Stimulated activated CD8-positive, alpha-beta memory T cell treated with anti-CD3 and anti-CD28 coated beads, Interleukin-4, amount 100 ng/mL, for 1 hour (primary cell): ENCODE measurements at places on chromosomes 5 and 9.

DNA sequence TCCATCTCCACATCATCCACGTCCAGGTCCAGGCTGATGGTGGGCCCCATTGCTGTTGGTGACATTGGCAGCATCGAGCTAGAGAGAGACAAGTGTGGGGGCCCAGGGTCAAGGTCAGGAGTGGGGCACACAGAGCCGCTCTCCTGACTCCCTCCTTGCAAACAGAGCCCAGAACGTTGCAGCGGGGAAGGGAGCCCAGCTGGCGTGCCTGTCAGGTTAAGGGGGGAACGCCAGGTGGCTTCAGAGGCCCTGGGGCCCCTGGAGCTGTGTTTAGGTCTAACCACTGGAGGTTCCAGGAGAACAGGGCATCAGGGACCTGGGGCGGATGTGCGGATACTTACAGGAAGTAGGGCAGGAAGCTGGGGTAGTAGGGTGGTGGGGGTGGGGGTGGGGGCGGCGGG is 7.5 kb downstream of the RNF44 start:
- no peak for DNase-seq

DNA sequence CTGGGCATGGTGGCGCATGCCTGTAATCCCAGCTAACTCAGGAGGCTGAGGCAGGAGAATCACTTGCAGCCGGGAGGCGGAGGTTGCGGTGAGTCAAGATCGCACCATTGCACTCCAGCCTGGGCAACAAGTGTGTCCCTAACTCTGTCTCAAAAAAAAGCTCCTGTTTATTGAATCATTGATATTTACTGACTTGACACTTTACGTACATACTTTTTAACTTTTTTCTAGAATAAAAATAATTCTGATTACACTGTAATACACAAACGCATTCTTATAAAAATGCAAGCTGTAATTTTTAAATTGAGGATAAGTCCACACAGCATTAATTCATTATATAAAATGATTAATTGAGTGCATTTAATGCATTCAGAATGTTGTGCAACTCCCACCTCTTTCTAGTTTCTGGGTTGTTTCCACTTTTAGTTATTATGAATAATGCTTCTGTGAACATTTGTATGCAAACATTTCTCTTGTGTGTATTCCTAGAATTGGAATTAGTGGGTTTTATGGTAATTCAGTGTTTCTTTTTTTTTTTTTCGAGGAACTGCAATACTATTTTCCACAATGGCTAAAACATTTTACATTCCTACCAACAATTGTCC is 15.7 kb downstream of the ERCC6L2 start:
- DNase-seq = no peak

DNA sequence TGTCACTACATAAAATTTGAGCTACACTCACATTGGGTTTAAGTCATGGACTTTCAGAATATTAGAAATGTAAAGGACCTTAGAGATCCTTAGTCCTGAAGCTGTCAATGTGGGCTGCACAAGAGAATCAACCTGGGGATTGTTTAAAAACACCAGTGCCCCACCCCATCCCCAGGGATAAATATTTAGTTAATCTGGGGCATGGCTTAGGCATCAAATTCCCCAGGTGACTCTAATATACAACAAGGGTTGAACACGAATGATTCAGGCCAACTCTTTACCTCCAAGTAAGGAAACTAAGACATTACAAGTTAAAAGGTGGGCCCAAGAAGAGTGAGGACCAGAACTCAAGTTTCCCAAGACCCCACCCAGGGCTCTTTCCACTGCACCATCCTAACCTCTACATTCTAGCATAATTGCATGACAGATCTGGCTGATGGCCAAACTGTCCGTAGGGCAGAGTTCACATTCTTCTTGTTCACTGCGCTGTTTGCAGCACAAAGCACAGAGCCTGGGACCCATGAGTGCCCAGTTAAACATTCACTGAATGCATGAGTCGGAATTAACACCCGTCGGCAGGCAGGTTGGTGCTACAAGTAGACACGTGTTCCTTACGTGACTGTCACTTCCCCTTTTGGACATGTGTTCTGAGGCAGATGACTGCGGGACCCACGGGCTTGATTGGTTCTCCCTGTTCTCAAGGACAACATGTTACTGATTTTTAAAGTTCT is 25.2 kb downstream of the CYFIP2 start:
- DNase-seq = no peak

DNA sequence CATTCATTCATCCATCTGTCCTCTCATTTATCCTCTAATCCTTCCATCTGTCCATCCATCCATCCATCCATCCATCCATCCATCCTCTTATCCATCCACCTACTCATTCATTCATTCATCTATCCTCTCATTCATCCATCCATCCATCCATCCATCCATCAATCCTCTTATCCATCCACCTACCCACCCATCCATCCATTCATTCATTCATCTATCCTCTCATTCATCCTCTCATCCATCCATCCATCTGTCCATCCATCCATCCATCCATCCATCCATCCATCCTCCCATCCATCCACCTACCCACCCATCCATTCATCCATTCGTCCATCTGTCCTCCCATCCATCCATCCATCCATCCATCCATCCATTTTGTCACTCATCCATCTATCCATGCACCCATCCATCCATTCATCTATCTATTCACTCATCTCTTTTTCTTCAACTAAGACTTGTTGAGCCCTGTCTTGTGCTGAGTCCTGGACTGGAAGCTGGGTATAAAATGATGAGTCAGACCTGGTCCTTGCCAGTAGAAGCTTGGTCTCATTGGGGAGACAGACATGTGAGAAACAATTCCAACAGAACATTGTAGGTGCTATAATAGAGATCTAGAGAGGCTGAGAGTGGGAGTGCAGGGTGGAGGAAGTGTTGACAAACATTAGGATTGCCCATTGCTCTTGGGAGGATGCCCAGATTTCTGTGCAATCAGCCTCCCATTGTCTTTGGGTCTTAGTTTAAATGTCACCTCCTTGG is 55.0 kb upstream of the IER5L start:
- DNase-seq = no peak

- no peak for DNase-seq
Observed at GRCh38 chr9:72304538-72304937, 60.5 kb downstream of the ZFAND5 start.

- DNase-seq = peak; percentile 10
Observed at GRCh38 chr5:154756009-154756867, 1.1 kb downstream of the LARP1 start.

DNA sequence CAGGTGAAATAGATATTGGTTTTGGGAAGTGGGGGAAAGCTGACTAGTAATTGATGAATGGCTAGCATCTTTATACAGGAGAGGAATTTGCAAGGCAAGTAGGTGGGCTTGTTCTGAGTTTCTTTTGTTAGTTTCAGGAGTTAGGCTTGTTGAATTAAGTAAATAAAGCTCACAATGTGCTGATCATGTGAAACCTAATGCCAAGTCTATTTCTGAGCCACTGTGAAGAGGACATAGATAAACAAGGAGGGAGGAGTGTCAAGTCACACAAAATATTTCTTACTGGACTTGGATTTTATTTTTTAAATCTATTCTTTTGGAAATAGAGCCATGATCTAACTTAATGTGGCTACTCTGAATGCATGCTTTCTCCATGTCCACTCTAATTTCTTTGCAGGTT is 19.9 kb downstream of the GDA start:
- DNase-seq = no peak

GRCh38 chr9:103700195-103700962 is 393.7 kb upstream of the SMC2 start:
- no peak for DNase-seq

DNA sequence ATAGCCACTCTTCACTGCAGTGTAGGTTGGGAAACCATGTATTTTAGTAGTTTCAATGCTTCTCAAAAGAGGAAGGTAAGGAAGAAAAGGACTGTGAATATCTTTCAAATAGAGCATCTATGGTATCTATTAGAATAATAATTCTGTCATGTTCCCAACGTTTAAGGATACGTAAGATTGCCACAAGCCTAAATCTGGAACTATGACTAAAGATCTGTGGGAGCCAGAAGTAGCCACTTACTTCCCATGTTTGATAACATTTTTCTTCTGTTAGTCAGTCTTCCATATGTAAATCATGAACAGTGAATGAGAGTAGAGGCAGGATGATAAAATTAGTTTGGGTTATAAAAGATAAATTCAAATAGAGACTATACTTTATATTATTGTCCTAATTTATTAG is 16.3 kb upstream of the MROH2B start:
- DNase-seq = no peak

GRCh38 chr9:93318480-93318879 is 133.0 kb upstream of the FAM120A start:
- DNase-seq = no peak

- DNase-seq = no peak
Observed at GRCh38 chr5:7844901-7845300, 6.0 kb downstream of the CFAP90 start.

GRCh38 chr5:146825033-146825432 is 53.5 kb downstream of the PPP2R2B start:
- no peak for DNase-seq

GRCh38 chr9:70835323-70835722 is 286.1 kb downstream of the TRPM3 start:
- DNase-seq = no peak

DNA sequence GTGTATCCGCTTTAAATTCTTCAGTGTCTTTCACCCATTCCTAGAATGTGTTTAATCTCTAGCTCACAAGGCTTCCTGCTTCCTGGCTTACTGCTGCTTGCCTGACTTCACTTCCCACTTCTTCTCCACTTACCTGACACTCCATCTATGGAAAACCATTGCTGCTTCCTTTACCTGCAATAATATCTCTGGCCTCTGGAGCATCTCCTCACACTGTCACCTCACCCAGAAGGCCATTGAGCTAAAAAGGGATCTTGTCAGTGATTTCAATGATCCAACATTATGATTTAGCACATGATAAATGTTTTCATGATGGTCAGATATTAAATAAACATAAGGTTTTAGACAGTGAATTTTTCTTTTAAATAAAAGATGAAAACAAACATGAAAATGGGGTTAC is 281.1 kb downstream of the MRPS30 start:
- no peak for DNase-seq

- DNase-seq = no peak
Observed at GRCh38 chr5:92401492-92401891, 1018.4 kb upstream of the ARRDC3 start.

DNA sequence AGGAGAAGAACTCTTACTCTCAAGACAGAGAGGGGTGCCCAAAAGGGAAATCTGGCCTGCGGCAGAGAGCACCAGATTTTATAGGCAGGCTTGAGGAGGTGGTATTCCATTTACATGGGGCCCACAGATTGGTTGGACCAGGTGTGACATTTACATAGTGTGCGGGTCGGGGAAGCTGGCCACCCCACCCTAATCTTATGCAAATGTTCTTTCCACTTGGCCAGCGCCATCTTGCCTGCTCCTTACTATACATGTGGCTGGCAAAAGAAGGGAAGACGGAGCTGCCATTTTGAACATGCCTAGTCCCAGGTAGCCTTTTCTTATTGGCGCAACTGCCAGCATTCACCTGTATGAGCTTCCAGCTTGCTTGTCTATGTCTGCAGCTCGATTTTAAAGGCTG is 34.8 kb downstream of the PLEKHG4B start:
- no peak for DNase-seq

DNA sequence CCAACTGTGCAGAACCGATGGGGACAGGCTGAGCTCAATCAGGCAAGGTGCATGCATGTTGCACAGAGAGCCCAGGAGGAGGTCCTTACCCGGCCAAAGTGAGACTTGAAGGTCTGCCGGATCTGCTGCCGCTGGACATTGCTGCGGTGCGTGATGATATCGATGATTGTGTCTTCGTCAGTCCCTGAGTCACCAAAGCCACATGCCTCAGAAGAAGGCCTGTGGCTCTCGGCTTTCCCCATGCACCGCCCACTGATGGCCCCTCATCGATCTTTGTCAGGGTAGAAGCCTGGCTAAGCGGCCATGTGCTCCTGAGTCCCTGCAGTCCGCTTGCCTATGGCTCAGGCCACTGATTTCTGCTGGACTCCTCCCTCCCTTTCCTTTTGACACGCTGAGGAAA is 34.8 kb downstream of the ANXA6 start:
- DNase-seq = no peak

DNA sequence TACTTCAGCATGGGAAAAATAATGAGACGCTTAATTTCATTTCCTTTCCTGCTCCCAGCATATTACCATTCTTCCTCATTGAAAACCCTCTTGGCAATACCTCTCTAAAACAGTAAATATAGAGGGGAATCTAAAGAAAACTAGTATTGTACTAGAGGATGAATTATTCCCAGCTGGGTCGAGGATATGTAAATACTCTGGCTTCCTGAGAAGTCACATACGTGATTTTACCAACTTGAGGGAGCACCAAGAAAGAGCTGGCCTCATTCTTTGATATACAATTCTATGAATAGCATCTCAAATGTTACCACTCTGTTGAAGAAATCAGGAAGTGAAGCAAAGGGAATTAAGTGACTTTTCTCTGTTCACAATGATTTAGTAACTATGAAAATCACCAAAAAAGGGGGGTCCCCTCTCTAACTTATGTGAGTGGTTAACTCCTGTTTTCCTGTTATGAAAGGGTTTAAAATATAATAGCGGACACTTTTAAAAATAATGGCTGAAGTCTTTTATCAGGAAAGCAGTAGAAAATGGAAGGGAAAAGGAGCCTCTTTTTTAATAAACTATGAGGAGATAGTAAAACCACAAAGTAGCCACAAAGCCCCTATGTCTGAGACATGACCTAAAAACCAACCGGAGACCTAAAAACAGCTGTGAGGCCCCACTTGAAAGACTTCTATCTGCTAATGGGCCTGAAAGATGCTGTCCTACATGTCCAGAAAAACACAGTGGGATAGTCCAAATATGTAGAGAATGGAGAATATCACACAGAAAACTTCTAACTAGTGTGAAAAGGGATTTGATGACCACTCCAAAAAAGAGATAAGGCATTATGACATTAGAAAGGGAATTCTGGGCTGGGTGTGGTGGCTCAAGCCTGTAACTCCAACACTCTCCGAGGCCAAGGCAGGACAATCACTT is 42.6 kb downstream of the LPAR1 start:
- no peak for DNase-seq

- DNase-seq = no peak
Observed at GRCh38 chr5:178991190-178992145, 3.7 kb downstream of the GRM6 start.

DNA sequence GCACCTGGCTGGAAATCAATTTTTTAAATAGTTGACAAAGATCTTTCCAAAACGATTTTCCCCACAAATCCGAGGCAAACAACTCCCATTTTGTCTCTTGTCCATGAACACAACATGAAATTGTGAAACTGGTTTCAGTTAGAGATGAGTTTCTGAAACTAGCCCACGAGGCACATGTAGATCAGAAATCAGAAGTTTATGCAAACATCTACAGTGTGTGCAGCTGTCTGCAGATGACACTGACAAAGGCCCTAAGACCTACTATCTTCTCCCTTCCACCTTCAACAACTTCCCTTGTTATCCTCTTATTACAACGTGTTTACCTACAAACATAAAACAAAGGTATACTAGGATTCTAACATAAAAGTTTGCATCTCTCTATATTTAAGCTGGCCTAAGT is 183.3 kb downstream of the DIRAS2 start:
- DNase-seq = no peak

GRCh38 chr5:103224118-103224893 is 34.3 kb upstream of the MACIR start:
- DNase-seq = no peak

- no peak for DNase-seq
Observed at GRCh38 chr9:124008303-124008693, 3.3 kb upstream of the LHX2 start.

GRCh38 chr5:172311026-172311425 is 27.5 kb upstream of the UBTD2 start:
- DNase-seq = no peak

GRCh38 chr5:34915856-34916192 is 313 bp downstream of the BRIX1 start:
- no peak for DNase-seq
